ENCODE measurements at places on chromosomes 1 and 21.

- peak; percentile 67 for DNase-seq
Observed at GRCh38 chr1:232704694-232705680, 75.1 kb upstream of the SIPA1L2 start.

DNA sequence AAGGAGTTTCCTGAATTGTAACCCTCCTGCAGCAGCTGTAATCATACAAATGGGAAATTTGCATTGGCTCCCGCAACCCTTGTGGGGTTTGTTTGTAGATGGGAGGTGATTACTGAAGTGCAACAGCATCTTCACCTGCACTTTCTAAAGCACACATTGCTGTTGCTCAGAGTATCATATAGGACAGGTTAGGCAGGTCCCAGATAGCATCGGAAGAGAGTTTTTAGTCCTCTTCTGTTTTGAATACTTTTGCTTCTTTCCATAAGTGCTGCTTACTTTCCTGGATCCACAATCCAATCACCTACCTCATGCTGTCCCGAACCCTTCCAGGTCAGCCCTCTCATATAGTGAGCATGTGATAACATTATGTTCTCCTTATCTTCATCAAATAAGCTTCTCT is 300.4 kb downstream of the PTPRC start:
- DNase-seq = no peak

GRCh38 chr1:50531027-50531426 is 107.8 kb upstream of the DMRTA2 start:
- no peak for DNase-seq

- no peak for DNase-seq
Observed at GRCh38 chr1:40204856-40205255, 42.9 kb upstream of the TMCO2 start.

GRCh38 chr1:100835866-100836842 is 58.5 kb downstream of the EXTL2 start:
- DNase-seq = no peak

DNA sequence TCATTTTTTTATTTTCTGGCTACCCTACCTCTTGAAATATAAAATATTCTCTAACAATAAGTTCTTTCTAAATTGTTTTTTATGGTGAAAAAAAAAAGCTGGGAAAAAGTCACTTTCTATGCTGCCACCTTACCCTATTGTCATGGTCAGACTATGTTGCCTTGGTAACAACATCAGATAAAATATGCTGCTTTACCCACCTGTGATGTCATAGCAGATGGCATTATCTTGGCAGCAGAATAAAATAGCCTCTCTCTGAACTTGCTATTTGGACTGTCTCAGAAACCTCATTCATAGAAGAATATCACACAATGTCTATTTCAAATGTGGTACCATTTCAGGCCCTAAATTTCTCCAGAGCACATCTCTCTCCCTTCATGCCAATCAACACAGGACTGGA is 69.6 kb upstream of the SGIP1 start:
- DNase-seq = no peak

DNA sequence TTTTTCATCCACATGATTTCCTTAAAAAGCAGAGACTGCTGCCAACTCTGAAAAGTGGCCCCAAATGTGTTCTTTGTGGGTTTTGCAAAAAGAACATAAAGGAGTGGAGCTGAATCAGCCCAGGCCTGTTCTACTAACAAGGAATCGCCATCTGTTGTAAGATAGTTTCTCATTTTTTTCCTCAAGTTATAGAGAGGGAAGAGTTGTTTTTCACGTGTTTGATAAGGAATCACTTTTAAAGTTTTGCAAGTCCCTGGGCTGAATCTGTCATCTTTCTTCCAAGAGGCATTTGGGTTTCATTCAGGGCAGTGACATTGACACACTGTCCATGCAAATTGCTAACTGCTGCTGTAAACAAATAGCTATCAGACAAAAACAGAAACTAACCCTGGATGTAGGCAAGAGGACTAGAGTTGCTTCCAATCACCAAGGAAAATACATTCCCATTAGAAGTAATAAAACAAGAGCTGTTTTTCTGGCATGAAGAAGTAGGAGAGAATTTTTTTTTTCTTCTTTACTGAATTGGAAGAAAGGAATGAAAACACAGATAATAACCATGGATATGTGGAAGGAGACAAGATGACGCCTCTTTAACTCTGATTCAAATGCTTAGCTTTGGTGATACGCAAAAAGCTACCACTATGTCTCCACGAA is 58.8 kb upstream of the TBX15 start:
- peak; percentile 57 for DNase-seq

GRCh38 chr1:76302711-76303339 is 228.3 kb downstream of the ST6GALNAC3 start:
- no peak for DNase-seq

DNA sequence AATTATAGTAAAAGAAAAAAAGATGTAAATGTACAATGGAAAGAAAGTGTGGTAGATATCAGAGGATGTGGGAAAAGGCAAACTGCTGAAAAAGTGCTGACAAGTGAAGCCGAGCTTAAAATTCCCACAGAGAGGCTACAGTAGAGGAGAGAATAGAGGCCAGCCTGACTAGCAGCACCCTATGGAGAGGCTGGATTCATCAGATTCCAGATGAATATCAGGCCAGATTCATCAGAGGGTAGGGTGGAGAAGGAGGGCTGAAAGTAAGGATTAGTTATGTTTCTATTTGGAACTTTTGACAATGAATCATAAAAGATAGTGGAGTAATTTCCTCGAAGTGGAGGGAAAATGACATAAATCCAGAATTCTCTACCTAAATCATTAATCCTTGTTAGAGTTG is 60.4 kb upstream of the NEK7 start:
- no peak for DNase-seq

DNA sequence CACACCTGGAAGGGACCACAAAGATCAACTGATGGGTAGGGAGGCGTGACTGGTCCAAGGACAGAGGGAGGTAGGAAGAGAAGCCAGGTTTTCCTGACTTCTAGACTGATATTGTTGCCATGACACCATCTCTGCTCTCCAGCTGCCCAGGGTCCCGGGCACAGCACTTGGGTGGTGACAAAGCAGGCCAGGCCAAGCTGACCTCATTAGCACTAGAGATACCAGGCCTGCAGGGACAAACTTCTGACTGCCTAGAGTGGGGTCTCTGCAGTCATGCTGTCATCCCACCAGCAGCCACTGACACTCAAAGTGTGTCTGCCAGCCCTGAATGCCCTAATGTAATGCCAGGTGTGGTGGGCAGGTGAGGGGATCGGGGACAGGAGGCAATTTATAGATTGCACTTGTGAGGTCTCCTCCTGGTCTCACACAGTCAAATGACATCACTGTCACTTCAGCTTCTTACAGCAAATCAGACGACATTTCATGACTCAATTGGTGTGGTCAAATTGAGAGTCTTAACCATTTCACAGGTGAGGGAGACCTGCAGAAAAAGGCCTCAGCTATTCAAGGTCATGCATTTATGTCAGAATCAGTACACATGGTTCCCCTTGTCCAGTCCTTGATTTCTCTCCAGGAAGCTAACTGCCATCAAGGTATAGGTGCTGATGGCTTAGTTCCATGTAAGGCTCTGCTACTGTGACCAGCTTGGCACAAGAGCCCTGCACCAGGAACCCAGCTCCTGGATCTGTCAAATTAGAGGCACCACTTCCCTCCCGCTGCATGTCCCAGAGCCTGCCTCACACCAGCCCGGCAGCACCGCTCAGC is 2.7 kb downstream of the SLC9A1 start:
- no peak for DNase-seq

GRCh38 chr1:82695443-82695842 is 894.7 kb downstream of the ADGRL2 start:
- no peak for DNase-seq

GRCh38 chr1:181551249-181551648 is 67.9 kb downstream of the CACNA1E start:
- no peak for DNase-seq

DNA sequence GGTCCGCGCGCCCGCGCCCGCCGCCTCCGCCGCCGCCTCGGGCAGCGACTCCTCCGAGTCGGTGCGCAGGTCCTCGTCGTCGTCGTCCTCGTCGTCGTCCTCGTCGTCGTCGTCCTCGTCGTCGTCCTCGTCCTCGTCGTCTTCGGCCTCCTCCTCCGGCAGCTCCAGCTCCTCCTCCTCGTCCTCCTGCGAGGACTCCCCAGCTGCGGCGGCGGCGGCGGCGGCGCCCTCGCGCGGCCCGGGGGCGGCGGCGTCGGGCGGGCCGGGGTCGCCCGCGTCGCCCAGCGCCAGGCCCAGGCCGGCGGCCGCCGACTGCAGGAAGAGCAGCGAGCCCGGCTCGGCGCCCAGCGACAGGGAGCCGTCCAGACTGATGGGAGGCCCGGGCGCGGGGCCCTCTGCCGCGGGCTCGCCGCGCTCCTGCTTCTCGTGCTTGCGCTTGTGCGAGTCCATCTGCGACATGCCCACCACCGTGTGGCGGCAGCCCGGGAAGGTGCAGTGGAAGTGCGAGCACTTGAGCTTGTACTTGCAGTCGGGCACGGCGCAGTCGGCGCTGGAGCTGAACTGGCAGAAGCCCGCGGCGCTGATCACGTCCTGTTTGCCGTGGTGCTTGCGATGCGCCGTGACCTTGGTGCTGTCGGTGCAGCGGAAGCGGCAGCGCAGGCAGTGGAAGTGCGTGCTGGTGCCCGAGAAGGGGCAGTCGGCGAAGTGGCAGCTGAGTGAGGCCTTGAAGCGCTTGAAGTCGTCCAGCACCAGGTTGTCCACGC is 157.3 kb downstream of the CASZ1 start:
- no peak for DNase-seq

DNA sequence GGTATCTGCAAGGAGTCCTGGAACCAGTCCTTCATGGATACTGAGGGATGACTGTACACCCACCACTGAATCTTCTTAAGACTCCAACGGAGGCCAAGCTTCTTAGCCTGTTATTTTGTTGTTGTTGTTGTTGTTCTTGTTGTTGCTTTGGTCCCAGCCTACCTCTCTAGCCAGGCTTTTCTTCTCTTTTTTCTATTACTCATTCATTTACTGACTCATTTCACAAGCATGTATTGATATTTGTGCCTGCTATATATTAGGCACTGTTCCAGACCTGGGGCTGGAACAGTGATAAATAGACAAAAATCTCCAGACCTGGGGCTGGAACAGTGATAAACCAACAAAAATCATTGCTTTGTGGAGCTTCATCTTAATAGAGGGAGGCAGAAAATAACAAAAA is 20.4 kb downstream of the CENPF start:
- DNase-seq = no peak
